ENCODE measurements at places on chromosomes 7 and 10.

GRCh38 chr10:17805921-17806577 lies 3.1 kb upstream of the MRC1 start:
- no peak for DNase-seq

GRCh38 chr7:130149281-130150139 lies 55.7 kb downstream of the TMEM209 start:
- no peak for DNase-seq

DNA sequence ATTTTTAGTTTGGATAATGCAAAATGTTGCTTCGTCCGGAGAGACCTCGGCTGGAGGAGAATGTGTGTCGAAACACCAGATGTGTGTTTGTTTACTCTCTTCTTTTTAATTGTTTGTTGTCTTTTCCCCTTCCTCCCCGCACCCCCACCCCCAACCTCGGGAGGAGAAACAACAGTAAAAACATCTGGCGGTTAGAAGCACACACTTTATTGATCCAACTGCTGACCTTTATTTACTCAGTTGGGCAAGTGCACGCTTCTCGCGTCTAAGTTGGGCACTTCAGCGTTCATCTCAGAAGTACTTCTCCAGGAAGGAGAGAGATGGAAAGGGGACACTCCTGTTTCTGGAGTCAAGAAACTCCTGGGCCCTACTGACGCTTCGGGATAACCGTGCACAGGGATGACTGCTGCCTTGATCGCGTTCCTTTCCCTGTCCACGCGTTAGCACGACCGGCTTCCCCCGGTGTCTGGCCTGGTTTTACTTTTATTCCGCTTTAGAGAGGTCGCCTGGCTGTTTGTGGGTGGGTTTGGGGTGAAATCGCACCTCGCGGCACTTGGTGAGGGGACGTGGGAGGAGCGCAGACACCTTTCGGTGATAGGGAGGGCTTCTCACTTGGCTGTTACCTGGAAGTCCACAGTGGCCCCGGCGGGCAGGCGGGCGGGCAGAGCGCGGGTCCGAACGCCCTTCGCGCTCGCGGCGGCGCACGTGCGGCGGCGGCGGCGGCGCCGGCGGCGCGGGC lies 168.3 kb upstream of the PPP1R3A start:
- no peak for DNase-seq

GRCh38 chr7:75881436-75882095 lies 2.7 kb downstream of the RHBDD2 start:
- DNase-seq = no peak

GRCh38 chr10:8511026-8511425 lies 456.5 kb downstream of the GATA3 start:
- DNase-seq = no peak

DNA sequence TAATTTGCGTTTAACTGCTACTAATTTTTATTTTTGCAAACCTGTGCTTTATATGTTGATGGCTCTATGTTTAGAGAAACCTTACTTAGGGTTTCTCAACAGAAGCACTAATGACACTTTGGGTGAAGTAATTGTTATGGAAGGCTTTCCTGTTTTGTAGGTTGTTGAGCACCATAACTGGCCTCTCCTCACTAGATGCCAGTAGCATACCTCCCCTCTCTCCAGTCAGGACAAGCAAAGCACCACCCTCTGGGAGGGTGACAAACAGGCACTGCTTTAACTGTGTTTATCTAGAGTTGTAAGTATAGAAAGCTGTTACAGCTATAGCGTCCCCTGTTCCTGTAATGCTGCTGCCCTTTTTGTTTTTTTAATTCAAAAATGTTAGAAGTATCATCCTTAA lies 60.9 kb downstream of the WAC start:
- no peak for DNase-seq

- DNase-seq = no peak
Measured at GRCh38 chr7:90896458-90896857, 300.3 kb downstream of the CDK14 start.

DNA sequence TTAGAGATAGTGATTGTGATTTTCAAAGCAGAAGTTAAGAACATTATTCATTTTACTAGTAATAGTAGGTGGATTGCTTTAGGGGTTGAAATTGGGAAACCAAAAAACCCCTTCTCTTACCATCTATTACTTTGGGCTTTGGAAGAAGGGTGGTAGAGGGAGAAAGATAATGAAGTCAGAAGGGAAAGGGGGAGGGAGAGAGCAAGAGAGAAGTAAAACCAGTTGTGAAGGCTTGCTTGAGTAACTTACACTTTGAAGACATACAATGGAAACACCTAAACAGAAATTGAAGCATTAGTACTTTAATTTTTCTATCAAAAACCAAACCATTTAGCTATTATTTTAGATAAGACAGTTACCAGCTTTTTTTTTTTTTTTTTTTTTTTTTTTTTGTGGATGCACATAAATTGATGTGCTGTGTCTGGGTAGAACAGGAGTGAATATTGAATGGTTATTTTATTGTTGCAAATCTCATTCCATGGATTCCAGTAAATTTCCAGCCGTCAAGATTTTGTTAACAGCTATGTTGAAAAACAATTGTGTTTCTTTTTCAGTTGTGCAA lies 5.5 kb downstream of the PRKAR2B start:
- DNase-seq = no peak

DNA sequence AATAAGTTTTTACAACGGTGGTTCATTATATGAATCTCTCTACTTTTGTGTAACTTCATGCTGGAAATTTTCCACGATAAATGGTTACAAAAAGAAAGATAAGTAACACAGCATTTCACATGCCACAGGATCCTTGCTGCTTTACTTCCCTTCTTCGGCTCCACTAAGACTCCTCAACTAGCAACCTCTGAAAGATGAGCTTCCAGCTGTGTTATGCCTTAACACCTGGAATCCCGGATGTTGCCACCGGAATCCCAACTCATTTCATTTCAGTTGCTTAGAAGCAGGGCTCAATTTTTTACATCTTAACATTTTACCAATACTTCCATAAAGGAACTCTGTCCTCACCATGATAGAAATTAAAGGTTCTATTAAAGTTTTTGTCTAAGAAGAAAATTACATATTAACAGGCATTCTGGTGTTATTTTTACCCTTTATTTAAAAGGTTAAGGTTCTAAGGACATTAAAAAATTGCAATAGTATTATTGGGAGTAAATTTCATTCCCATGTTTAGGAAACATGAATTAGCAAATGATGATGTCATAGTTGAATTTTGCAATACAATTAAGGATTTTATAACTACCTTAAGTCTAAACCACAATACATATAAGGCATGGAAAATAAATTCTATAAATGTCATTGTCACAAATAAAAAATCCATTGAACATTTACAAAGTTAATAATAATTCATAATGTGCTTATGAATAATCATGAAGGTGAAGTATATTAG lies 57.1 kb upstream of the IL6 start:
- no peak for DNase-seq

GRCh38 chr7:77696643-77697534 lies 630 bp downstream of the RSBN1L start:
- no peak for DNase-seq

DNA sequence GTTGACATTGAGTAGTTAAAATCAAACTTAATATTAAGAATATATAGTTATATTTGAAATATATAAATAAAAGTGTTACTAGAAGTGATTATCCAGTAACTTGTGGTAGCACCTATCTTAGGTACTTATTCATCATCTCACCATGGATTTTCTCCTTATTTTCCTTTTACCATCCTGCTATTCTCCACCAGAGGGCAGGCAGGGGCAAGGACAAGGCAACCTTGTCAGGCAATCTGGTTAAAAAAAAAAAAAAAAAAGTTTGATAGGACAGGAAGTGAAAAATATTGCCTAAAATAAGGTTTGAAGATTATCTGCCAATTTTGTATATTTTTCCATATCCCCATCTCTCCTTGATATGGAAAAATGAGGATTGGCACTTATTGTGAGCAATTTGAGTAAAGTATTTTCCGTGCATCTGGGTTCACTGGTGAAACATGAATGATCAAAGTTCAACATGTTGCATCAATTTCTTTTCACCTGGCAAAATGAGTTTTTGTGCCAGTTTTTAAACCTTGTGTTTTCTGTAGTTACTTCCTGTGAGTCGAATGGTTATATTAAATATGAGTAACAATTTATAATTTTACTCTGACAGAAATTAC lies 256.7 kb downstream of the AGMO start:
- DNase-seq = peak; percentile 26

DNA sequence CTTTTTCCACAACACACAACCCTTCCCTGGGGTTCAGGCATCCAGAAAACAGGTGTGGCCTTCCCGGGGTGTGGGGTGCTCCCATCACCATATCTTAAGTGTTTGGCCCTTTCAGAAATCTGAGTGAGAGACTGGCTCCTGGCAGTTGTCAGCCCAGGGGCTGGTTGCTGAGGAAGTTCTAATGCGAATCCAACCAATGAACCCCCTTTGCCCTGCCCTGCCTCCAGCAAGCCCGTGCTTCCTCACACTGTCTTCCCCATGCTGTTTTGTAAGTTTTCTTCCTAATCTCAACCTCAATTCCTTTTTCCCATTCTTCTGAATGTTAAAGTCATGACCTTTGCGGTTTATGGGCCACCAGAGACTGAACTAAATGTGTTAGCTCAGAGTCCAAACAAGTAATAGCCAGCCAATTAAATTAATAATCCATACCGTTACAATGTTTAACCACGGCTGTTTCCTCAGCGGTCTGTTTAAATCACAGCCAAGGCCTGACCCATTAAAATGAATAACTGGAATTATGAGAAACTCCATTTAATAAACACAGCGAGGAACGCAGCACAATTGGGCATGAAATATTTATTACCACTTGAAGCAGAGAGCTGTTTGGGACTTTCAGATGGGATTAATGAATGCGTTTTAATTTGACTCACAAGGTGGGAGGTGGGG lies 90.9 kb upstream of the TCF7L2 start:
- DNase-seq = no peak

GRCh38 chr7:87154569-87154968 lies 2.3 kb downstream of the DMTF1 start:
- no peak for DNase-seq

- DNase-seq = no peak
Measured at GRCh38 chr7:36961097-36961496, 236.8 kb upstream of the AOAH start.

DNA sequence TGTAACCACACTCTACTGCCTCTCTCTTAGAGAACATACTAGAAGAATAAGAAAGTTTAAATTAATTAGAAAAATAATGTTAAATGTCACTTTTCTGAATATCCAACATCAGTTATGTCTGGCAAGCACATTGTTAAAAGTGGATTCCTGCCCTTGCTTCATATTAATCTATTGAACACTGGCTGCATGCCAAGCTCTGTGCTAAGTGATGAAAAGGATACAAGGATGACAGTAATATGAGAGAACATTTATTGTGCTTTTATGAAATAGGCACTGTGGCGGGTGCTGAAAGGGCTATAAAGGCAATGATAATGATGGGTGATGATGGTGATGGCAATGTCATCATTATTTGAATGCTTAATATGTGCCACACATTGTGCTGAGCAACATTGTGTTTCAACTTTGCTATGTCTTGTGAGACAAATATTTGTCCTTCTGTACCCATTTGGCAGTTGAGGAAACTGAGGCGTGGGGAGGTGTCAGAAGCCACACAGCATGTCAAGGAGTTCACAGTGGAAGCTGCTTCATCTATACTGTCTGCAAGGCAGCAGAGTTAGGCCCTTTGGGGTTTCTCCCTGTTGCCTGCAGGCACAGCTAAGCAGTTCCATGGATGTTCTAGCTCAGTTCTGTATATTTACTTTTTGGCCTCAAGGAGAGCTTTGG lies 64.2 kb upstream of the RAPGEF5 start:
- no peak for DNase-seq

GRCh38 chr10:6364893-6365292 lies 162.2 kb downstream of the PFKFB3 start:
- no peak for DNase-seq

GRCh38 chr7:15396210-15397158 lies 165.3 kb downstream of the AGMO start:
- DNase-seq = no peak

- DNase-seq = peak; percentile 87
Measured at GRCh38 chr7:134826105-134826504, 46.7 kb downstream of the CALD1 start.

GRCh38 chr7:50463035-50463434 lies 12.9 kb upstream of the FIGNL1 start:
- no peak for DNase-seq

DNA sequence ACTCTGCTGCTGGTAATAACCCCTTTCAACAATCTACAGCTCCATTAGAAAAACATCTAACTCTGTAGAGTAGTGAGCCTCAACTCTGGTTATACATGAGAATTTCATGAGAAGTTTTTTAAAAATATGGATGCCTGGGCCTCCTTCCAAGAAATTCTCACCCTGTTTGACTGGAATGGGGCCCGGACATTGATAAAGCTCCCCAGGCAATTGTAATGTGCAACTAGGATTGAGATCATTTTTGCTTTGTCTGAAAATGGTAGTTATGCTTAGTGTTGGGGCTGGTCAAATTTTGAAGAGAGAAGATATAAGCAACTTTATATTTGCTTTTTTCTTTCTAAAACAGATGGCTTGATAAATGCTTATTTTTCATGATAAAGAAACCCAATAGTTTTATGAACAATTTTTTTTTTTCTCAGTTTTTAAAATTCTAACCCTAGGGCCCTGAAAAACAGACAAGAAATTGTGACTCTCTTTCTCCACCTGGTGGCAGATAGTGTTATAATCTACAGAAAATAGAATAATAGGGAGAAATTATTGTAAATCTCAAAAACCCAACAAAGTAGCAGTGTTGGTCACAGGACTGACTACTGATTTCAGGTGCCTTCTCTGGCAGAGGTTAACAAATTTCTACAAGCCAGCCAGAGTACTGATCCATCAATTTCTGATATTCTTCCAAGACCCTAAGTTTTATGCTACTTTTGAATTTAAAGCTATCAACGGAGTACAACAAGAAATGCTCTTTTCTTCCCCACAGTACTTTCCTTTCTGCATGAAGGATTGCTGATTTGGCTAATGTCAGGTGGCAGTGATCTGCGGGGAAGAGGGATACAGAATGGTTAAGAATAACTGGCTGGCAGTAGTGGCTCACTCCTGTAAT lies 174.8 kb downstream of the DKK1 start:
- DNase-seq = peak; percentile 43

DNA sequence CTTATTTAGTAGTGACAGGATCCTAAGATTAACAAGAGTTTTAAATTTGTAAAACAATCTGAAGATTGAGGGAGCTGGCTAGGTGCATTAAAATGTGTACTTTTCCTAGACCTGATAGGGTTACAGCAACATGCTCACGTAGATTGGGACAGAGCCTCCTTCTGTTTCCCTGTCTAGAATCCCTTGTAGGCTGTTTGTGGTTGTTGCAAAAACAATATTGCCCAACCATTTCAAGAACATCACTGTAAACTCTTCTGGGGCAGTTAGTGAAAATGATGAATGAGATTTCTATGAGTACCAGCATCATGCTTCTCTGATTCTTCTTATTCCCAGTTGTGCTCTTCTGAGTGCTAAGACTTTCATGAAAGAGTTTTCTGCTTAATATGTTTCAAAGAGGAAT lies 14.7 kb upstream of the CPED1 start:
- DNase-seq = no peak

DNA sequence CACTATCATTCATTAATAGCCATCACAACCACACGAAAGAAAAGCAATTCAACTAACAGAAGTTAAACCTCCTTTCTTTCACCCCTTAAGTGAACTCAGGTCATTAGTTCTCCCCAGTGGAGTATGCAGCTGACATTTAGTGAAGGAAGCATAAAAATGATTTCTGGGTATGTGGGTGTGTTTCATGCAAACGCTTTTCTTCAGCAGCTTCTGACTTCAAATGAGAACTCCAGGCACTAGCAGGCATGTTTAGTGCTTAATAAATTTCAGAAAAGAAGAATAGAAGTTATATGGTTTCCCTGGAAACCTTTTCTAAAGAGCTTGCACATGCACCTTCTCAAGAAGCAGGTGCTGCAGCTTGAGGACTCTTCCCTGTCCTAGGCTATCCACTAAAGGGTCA lies 62.5 kb downstream of the PIK3CG start:
- DNase-seq = no peak

Data from astrocyte of the cerebellum (primary cell).